ENCODE measurements at places on chromosomes 4 and X.

DNA sequence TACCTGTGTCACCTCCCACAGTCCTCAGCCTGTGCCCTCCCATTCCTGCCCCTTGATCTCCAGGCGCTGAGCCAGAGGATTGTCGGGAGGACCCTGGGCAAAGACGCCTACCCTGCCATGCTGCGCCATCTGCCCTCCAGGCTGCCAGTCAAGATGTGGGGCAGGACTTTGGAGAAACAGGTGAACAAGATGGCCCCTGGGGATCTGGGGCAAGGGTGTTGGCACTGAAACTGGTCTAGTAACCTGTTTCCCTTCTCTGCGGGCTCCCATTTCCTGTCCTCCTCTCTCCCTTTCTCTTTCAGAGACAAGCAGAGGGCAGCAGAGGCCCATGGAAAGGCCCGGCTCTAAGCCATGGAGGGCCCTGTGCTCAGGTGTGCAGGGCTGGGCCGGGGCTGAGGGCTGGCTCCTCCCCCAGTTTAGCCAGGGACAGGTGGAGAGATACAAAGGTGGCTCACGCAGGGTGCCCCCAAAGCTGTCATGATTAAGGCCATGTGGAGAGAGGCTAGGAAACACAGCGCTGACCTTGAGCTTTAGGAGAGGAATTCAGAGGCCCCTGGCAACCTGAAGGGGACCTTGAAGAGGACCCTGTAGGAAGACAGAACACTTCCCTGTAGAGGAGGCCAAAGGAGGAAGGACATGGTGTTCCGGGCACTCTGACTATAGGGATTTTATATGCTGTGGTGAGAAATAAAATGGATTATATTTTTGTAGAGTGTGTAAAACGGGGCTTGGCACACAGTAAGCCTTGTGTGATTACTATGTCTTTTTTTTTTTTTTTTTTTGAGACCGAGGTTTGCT, at the start of gene GLOD5:
TSS of gene GLOD5 (plus strand) at position 74 of the 798 bp plus-strand sequence. CDS start at position 118, 44 bp downstream.
- H3K27me3 ChIP-seq: no peaks in the 10 kb centered on the region
- no peaks in the 10 kb centered on the region for H3K4me1 ChIP-seq
- DNase-seq: no peak

- H3K4me3 ChIP-seq: no peak overlapping the region
- H3K27ac ChIP-seq: no peak overlapping the region
- H3K4me1 ChIP-seq: peaks cover 7% of the 10 kb centered on the region
- no peak for DNase-seq
- H3K27me3 ChIP-seq: no peaks in the 10 kb centered on the region
These were observed 30.3 kb downstream of the SLC10A6 start for GRCh38 chr4:86818841-86819240.

DNA sequence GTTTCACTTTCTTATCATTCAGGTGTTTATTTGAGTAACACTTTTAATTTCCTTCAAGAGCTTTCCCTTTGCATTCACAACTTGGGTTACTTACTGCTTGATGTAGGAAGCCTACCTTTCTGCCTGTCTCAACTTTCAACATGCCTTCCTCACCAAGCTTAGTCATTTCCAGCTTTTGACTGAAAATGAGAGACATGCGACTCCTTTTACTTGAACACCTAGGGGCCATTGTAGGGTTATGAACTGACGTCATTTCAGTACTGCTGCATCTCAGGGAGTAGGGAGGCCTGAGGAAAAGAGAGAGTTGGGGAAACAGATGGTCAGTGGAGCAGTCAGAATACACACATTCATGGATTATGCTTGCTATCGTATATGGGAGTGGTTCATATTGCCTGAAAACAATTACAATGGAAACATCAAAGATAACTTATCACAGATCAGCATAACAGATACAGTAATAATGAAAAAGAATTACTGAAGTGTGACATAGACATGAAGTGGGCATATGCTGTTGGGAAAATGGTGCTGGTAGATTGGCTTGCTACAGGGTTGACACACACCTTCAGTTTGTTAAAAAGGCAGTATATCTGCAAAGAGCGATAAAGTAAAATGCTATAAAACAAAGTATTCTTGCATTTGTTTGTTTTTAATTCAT, 25.7 kb downstream of the USP53 start:
- H3K4me3 ChIP-seq: no peak overlapping the region
- no peak overlapping the region for H3K27ac ChIP-seq
- DNase-seq: no peak
- H3K4me1 ChIP-seq: peaks cover 11% of the 10 kb centered on the region
- peaks cover 47% of the 10 kb centered on the region for H3K36me3 ChIP-seq

- H3K27ac ChIP-seq: no peak overlapping the region
- H3K4me1 ChIP-seq: no peaks in the 10 kb centered on the region
- no peaks in the 10 kb centered on the region for H3K36me3 ChIP-seq
- no peaks in the 10 kb centered on the region for H3K27me3 ChIP-seq
- H3K4me3 ChIP-seq: no peak overlapping the region
These were observed 364.7 kb downstream of the PCDH7 start for GRCh38 chr4:31084806-31085416.

- H3K4me3 ChIP-seq: peak overlapping the region; percentile 44
- peak overlapping the region; percentile 95 for H3K27ac ChIP-seq
- no peaks in the 10 kb centered on the region for H3K36me3 ChIP-seq
- DNase-seq: peak; percentile 86
- no peaks in the 10 kb centered on the region for H3K27me3 ChIP-seq
These were observed 60.4 kb upstream of the IRF2 start for GRCh38 chr4:184534511-184535391.

- no peaks in the 10 kb centered on the region for H3K27me3 ChIP-seq
- no peak for DNase-seq
- no peak overlapping the region for H3K27ac ChIP-seq
- no peaks in the 10 kb centered on the region for H3K36me3 ChIP-seq
These were observed 284.4 kb upstream of the LDB2 start for GRCh38 chr4:17182888-17183287.

DNA sequence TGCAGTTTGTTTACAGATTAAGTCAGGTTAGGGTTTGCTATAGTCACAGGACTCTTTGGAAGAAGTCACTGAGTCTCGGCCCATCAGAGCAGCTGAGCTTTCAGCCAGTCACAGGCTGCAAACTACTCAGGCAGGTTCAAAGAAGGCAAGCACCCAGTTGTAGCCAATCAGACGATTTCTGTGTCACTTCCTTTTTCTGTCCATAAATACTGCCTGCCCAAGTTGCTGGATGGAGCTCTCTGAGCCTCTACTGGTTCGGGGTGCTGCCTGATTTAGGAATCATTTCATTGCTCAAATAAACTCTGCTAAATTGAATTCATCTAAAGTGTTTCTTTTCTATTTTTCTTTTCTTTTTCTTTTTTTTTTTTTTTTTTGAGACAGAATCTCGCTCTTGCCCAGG, 7.3 kb upstream of the SH3BP2 start:
- H3K36me3 ChIP-seq: no peaks in the 10 kb centered on the region
- no peaks in the 10 kb centered on the region for H3K27me3 ChIP-seq
- no peaks in the 10 kb centered on the region for H3K4me1 ChIP-seq
- no peak overlapping the region for H3K27ac ChIP-seq

DNA sequence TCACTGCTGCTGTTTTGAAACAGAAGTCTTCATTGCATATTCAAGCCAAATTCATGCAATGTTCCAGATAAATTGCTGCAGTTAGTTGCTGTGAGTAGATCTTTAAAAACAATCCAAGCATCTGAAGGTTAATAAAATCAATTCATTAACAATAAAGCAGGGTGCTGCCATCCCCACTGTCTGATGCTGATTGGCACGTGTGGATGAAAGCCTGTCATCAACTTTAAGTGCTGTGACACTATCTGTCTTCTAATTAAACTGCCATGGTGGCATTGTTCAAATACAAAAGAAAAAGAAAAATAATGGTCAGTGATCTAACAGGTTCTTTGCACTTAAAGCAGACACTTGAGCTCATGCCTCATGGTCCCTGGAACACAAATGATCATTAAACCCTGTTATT, 63.0 kb upstream of the MND1 start:
- H3K27me3 ChIP-seq: no peaks in the 10 kb centered on the region
- peaks cover 6% of the 10 kb centered on the region for H3K36me3 ChIP-seq
- DNase-seq: no peak
- H3K4me3 ChIP-seq: no peak overlapping the region
- no peak overlapping the region for H3K27ac ChIP-seq

GRCh38 chr4:141569141-141569540, 67.2 kb upstream of the IL15 start:
- DNase-seq: peak; percentile 54
- peak overlapping the region; percentile 15 for H3K4me3 ChIP-seq
- peaks cover 22% of the 10 kb centered on the region for H3K4me1 ChIP-seq
- no peaks in the 10 kb centered on the region for H3K36me3 ChIP-seq

DNA sequence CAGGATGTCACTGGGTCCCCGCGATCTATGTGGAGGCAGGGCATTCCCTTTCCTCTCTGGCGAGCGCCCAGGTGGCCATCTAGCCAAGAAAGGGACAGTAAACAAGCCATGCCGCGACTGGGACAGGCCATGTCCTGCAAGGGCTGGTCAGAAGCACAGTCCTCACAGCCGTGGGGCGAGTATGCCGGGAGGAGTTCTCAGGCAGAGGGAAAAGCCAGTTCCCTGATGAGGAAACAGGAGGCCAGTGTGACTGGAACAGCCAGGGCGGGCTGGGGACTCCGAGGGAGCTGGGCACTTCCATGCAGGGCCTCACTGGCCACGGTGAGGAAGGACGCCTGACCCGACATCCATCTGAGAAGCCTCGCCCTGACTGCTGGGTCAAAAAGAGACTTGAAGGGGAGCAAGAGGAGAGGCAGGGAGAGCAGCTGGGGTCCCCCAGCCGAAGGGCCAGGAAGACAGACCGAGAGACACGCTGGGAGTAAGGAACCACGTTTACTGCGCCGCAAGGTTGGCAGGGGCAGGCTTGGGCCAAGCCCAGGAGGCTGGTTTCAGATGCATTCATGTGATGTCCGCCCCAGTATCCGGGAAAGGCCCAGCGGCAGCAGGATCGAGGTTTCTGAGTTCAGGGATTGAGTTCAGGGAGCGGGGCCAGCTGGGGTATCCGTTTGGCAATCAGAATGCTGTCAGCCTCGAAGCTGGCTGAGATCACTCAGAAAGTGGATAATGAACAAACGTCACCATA, 15.0 kb downstream of the CFAP99 start:
- no peaks in the 10 kb centered on the region for H3K27me3 ChIP-seq

DNA sequence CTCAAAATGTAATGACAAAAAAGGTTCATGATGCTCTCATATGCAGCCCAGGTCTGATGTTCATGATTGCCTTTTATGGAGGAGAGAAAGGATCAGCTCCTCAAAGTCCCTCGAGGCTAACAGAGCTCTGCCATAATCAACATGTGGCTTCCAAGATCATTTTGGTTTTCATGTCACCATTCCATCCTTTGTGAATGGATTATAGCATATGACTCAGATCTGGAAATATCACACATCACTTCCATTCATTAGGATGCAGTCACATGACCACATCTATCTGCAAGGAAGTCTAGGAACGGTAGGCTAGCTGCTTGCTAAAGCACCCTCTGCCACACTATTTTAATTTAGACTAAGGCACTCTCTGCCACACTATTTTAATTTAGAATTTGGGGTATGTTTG, 77.6 kb downstream of the COX18 start:
- no peak overlapping the region for H3K27ac ChIP-seq
- no peak overlapping the region for H3K4me3 ChIP-seq
- peaks cover 3% of the 10 kb centered on the region for H3K27me3 ChIP-seq
- no peak for DNase-seq
- H3K36me3 ChIP-seq: no peaks in the 10 kb centered on the region
- H3K4me1 ChIP-seq: peaks cover 16% of the 10 kb centered on the region

DNA sequence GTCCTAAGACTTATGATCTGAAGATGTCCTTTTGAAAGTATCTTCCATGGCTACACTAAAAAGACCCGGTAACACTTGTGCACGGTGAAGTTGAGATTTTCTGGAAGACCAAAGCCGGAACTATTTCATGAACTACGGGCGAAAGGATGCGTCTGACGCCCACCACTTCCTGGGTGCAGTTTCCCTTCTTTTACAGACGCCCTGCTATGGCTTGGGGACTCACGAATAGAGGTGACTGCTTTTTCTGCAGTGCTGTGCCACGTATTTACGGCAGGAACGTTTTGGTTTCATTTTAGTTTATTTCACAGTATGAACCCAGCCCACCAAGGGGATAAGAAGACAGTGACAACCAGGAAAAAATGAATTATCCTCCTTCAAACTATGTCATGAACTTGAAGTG, 180.4 kb downstream of the AFAP1 start:
- no peaks in the 10 kb centered on the region for H3K27me3 ChIP-seq
- H3K27ac ChIP-seq: no peak overlapping the region
- no peaks in the 10 kb centered on the region for H3K4me1 ChIP-seq
- H3K36me3 ChIP-seq: peaks cover 70% of the 10 kb centered on the region

DNA sequence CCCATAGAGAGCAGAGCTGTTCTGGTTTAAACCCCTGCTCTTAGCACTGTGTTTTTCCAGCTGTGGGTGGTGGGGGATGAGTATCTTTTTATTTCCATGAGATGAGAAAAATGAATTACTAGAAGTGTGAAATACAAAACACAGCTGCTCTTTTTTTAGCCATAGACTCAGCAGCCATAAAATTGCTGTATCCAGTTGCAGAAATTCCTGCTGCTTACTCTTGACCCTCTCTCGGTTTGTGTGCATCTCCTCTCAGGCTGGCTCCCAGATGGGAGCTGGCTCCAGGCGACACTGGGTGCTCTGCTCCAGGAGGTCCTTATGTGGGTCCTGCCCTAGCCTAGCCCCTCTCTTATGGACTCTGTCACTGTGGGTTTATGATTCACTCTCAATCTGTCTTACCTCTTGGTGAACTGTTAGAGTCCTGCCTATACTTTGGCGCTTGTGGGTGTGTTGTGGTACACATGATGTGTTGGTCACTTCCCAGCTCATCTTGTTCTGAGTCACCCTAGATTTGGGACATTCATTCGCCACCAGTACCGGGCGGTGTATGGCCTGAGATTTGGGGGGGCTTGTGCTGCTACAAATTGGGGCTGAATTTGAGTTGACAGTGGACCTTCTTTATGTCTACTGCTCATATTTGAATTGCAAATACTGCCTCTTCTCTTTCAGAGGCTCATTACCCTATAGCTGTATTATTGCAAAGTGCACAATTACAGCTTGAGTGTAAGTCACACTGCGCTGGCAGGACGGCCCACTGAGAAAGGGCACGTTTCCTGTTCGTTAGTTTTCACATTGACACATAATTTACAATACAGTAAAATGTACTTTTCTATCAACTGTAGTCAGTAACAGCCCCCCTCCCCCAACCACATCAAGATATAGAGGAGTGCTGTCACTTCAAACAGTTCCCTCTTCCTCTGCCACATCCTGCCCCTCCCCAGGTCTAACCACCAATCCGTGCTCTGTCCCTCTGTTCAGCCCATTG, 46.9 kb upstream of the MSANTD1 start:
- H3K4me1 ChIP-seq: peaks cover 24% of the 10 kb centered on the region
- no peak overlapping the region for H3K4me3 ChIP-seq
- DNase-seq: peak; percentile 52
- no peak overlapping the region for H3K27ac ChIP-seq
- H3K27me3 ChIP-seq: no peaks in the 10 kb centered on the region

GRCh38 chr4:75623026-75623425, 7.3 kb downstream of the CDKL2 start:
- no peaks in the 10 kb centered on the region for H3K27me3 ChIP-seq
- DNase-seq: no peak
- H3K36me3 ChIP-seq: no peaks in the 10 kb centered on the region

DNA sequence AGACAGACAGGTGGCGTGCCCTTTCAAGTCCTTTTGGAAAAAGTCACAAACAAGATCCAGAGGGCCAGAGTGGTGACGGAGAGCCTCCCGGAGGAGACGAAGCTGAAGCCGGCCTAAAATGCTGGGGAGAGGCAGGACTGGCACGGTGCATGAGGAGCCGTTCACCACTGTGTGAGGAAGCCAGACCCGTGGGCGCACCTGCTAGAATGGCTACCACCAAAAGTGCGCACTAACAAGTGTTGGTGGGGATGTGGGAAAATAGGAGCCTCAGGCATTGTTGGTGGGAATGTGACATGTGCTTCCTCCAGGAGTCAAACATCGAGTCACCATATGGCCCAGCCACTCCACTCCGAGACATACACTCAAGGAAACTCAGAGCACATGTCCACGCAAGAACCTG, 67.4 kb upstream of the HELT start:
- H3K4me1 ChIP-seq: no peaks in the 10 kb centered on the region
- H3K4me3 ChIP-seq: no peak overlapping the region
- no peaks in the 10 kb centered on the region for H3K36me3 ChIP-seq
- DNase-seq: no peak
- H3K27ac ChIP-seq: no peak overlapping the region
- H3K27me3 ChIP-seq: no peaks in the 10 kb centered on the region
